Glutamatergic neuron (in vitro differentiated cells): ENCODE measurements at places on chromosomes 2 and 18. TPM values are rescaled to one million over a fixed set of nuclear protein-coding genes. Genes with fewer than 3 reads are reported as not detected.

DNA sequence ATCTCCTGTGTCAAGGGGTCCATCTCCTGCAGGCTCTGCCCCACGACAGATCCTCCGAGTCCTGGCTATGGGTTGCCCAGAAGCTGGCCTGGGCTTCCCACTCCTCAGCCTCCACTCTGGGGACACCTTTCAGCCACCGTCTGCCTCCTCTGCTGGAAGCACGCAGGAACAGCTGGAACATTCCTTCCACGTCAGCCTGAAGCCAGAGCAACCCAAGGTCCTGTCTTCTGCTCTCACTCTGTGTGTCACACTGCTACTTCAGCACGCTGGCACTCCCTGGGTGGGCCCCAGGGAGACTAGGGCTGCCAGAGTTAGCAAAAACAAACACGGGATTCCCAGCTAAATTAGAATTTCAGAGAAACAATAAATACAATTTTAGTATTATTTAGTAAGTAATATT lies 148.8 kb downstream of the HRH4 start:
- DNase-seq: no peak

GRCh38 chr18:23683671-23684070 lies 5.6 kb upstream of the LAMA3 start:
- DNase-seq: no peak

Gene PROKR1
- total RNA-seq: 0.83 TPM

Gene CD207
- 0.51 TPM for total RNA-seq

Gene SLC39A10
- 102 TPM for total RNA-seq

Gene CIDEA
- not detected for total RNA-seq

Gene HMSD
- total RNA-seq: not detected
